EL (cell line): ENCODE measurements at places on chromosomes 16 and 17.

DNA sequence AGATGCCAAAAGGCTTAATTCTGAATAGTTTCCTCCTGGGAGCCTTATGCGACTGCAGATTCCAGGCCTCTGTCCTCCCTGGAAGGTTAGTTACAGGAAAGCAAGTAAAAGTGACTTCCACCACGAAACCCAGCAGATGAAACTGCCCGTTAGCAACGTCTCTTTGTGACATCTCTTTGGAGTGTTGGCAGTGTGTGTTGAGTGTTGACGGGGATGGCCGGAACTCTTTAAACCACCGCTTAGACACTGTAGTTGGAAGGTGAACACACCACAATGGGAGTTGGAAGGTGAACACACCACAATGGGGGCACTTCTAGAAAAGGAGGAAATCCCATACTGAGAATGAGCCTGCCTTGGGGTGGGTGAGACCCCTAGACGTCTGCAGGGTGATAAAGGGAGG is 858 bp downstream of the SKAP1 start:
- DNase-seq = no peak

DNA sequence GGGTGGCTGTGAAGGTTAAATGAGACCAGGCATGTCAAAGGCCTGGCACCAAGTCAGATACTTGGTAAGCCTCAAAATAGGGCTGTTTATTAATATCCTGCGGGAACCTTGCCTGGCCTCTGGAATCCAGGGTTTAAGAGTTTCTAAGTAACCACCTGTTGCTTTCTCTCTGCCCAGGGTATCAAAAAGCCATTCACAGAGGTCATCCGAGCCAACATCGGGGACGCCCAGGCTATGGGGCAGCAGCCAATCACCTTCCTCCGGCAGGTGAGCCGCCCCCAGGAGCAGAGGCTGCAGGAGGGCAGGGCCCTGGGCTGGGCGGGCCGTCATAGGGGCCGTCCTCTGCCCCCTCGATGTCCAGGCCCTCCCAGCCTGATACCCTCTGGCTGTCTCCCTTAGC is 13.3 kb downstream of the GPT2 start:
- no peak for DNase-seq

DNA sequence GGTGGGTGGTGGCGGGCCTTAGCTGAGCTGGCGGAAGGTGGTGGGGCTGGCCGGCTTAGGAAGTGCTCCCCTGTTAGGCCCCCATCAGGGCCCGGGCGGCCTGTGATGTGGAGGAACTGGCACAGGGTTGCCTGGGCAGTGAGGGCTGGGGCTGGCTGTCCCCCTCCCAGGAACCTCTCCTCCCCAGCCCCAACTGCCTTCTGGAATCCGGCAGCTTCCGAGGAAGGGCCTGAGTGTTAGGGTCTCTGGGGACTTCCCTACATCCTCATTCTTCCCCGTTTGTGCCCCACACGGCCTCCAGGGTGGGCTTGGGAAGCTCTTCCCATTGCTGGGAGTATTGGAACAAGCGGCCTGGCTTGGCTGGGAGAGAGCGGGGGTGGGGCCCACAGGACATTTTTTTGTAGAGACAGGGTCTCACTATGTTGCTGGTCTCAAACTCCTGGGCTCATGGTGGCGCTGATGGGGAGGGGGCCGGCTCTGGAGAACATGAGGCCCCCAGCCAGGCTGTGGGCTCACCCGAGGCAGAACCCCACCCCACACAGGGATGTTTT is 89.9 kb upstream of the CIBAR2 start:
- no peak for DNase-seq

- DNase-seq = peak; percentile 60
These were observed 35.6 kb downstream of the YPEL2 start for GRCh38 chr17:59366773-59367656.

GRCh38 chr16:52498328-52499059 is 48.4 kb downstream of the TOX3 start:
- DNase-seq = no peak

DNA sequence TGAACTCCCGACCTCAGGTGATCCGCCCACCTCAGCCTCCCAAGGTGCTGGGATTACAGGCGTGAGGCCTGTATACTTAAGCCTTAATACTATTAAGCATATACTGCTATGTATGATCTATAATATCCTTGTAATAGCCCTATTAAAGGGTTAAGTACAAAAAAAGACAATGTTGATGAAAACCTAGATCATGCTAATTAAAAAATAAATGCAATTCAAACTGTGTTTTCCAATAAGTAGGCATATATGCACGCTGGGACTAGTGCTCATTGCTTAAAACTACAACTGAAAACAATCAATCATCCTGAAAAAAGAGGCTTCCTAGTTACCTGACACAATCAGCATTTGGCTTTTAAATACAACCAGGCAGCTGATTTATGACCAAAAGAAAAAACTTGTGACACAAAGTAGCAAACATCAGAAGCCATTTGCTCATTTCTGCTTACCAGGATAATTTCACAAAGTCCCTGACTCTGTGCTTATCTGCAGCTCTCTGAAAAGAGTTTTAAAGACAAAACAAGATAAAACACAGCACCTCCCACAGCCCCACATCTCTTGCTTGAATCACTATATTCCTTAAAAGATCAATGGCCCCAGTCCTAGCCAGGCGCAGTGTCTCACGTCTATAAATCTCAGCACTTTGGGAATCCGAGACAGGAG is 11.1 kb downstream of the ZNF385C start:
- no peak for DNase-seq
